ENCODE measurements at places on chromosomes 1 and 21.

GRCh38 chr1:164515231-164515630, 43.8 kb upstream of the PBX1 start:
- DNase-seq = no peak

GRCh38 chr1:182235952-182236650, 155.5 kb downstream of the GLUL start:
- peak; percentile 65 for DNase-seq

GRCh38 chr1:193927550-193927949, 741.1 kb upstream of the B3GALT2 start:
- no peak for DNase-seq

GRCh38 chr1:2523191-2523890, 3.1 kb downstream of the PANK4 start:
- DNase-seq = no peak

GRCh38 chr21:16137106-16137505, 407.3 kb downstream of the USP25 start:
- no peak for DNase-seq

Measured in NCI-H1105 treated with DMSO at 0.1 percent for 48 hours (cell line).